Parietal lobe (tissue), 2 donors: ENCODE measurements at places on chromosomes 13 and 19. TPM values are rescaled to one million over a fixed set of nuclear protein-coding genes. Genes with fewer than 3 reads are reported as not detected.

FBXL12 gene
- total RNA-seq, result 17.5 TPM

ZNF799 gene
- 8.5 TPM for total RNA-seq

SNRPA gene
- total RNA-seq, result 35.7 TPM

APLP1 gene
- 197 TPM for total RNA-seq

KANK2 gene
- total RNA-seq, result 3.4 TPM

TMEM255B gene
- total RNA-seq, result 0.31 TPM

CABP5 gene
- not detected for total RNA-seq

ZNF99 gene
- total RNA-seq, result 1.6 TPM

TMIGD2 gene
- total RNA-seq, result 0.31 TPM

RNF113B gene
- not detected for total RNA-seq

CEACAM3 gene
- not detected for total RNA-seq

SRRM5 gene
- not detected for total RNA-seq

FFAR3 gene
- total RNA-seq, result not detected

F2RL3 gene
- not detected for total RNA-seq

MZT1 gene
- 17.5 TPM for total RNA-seq

MYO1F gene
- total RNA-seq, result 1.6 TPM

CCDC8 gene
- 2.2 TPM for total RNA-seq

SMAD9 gene
- 14.4 TPM for total RNA-seq

SLC25A23 gene
- 23.8 TPM for total RNA-seq

ELANE gene
- total RNA-seq, result not detected
